GM06990 (cell line): ENCODE measurements at places on chromosomes 1 and 21.

DNA sequence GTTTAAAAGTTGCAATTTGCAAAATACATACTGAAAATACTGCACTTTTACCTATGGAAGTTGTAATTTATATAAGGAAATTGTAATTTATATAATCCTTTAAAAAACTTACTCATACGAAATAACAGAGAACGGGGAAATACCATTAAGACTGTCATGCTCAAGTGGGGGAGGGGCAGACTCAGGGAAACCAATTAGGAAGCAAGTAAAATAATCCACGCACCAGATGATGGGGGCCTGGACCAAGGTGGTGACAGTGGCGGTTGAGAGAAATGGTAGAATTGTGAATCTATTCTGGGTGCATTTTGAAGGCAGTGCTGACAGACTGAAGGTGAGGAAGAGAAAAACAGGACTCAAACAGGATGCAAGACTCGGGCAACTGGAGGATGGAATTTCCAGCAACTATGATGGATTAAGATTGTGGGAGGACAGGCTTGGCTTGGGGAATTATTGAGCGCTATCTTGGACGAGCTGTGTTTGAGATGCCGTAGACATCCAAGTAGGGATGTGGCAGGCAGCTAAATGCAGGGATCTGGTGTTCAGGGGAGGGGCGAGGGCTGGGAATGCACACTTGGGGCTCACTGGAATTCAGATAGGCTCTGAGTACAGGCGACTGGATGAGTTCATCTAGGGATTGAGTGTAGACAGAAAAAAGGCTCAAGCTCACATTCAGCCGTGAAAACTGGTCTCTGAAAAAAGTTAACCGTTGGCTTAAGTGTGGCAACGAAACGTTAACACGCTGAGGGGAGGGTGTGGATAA, 977 bp downstream of the LCA5L start:
- no peak for DNase-seq

GRCh38 chr21:46461909-46462308, 3.2 kb downstream of the DIP2A start:
- no peak for DNase-seq

DNA sequence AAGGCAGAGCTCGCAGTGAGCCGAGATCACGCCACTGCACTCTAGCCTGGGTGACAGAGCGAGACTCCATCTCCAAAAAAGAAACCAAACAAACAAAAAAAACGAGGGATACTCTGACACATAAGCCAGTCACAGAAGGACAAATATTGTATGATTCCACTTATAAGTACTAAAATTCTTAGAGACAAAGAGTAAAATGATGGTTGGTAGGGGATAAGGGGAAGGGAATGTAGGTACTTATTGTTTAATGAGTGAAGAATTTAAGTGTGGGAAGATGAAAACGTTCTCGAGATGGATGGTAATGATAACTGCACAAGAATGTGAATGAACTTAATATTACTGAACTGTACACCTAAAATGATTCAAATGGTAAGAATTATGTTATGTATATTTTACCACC, 66.7 kb upstream of the GUCA2A start:
- DNase-seq: no peak

- DNase-seq: no peak
Measured at GRCh38 chr1:193234530-193234929, 48.1 kb upstream of the B3GALT2 start.

GRCh38 chr21:37193676-37194075, 73.5 kb downstream of the VPS26C start:
- no peak for DNase-seq

DNA sequence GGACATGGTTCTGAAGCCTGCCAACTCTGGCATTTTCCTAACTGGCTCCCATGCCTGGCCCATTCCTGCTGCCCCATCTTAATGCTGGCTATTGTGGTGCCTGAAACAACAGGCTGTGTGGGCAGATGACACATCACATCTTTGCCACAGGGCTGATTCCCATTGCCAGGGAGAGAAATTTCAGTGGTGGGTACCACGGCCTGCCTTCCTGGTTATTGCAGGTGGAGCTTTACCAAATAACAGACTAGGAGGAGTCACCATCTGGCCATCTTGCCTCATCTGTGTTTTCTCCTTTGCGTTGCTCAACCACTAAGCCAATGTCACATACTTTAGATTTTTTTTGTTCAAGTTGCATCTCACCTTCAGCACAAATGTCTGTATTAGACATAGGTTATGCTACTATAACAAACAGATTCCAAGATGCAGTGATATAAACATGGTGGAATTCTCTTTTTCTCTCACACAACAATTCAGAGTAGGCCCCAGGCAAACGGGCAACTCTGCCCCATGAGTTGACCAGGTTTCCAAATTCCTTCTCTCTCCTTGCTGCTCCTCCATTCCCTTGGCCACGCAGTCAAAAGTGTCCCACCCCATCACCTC, 14.1 kb downstream of the CDA start:
- DNase-seq: no peak

DNA sequence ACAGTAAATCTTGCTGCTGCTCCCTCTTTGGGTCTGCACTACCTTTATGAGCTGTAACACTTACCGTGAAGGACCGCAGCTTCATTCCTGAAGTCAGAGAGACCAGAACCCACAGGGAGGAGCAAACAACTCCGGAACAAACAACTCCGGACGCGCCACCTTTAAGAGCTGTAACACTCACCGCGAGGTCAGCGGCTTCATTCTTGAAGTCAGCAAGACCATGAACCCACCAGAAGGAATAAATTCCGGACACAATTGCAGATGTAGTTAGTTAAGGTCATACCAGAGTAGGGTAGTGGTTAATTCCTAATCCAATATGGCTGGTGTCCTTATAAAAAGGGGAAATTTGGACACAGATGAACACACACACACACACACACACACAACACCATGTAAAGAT, 37.7 kb downstream of the VTCN1 start:
- no peak for DNase-seq

DNA sequence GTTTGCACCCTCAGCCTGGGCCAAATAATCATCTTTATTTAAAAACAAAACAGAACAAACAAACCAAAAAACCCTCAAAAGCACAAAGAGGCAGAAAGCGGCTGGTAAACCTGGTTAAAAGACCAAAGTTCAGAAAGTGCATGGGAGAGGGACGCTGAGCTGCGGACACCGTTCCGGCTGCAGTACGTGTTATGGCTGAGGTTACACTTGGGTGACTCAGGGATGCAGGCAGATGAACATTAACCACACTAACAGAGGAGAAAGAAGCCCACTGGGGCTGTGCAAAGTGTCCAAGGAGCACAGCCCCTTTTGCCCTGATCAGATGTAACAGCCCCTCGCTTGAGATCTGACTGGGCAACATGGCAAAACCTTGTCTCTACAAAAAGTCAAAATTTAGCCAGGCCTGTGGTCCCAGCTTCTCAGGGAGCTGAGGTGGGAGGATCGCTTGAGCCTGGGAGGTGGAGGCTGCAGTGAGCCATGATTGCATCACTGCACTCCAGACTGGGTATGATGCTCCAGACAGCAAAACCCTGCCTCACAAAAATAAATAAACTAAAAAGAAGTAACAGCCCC, 28.3 kb downstream of the GPR157 start:
- DNase-seq: no peak

DNA sequence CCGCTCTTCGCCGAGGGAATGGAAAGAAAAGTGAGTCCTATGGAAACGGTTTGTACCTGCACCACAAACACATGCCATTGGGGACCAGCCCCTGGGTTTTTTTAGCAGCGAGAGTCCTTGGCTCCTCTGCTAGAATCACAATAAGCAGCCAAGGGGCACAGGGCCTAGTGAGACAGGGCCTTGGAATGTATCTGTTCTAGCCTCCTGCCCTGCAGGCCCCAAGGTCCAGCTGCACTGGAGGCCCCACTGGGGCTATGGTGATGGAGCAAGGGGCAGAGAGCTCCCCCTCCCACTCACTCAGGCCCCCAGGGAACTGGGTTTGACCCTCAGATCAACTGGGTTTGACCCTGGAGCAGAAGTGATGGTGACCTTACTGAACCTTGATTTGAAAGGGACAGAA, 14.4 kb downstream of the SHISA4 start:
- DNase-seq: no peak

GRCh38 chr1:60224523-60224922, 151.0 kb upstream of the C1orf87 start:
- no peak for DNase-seq

GRCh38 chr1:100622506-100622905, 84.6 kb downstream of the GPR88 start:
- no peak for DNase-seq

DNA sequence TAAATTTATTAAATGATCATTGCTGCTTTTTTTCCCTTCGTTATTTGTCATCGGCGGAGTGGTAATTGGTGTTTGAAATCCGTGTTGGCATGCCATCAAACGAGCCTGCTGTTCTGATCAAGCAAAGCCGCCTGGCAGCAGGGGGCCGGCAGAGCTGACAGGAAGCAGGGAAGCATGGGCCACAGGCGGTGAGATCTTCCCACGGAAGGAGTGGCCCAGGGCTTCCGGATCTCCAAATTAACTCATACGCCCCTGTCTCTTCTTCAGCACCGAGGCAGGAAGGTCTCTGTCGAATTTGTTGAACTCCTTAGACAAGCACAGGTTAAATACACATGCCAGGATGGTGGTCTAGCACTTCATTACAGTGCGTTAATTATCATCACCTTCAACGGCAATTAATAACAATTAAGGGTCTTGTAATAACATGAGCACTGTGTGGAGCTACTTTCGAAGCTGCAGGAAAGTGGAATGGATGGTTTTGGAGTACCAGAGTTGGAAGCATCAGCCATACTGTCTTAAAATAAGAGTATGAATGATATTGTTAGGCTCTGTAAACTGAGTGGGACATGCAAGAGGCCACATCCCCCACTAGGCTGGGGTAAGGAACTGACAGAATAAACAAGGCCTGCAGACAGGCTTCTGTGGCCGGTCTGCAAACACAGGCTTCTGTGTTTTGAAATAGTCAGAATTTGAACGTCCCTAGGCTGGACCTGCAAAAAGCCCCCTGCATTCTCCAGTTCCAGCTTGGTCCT, 199.4 kb upstream of the DAB1 start:
- no peak for DNase-seq

- DNase-seq: no peak
Measured at GRCh38 chr1:197899037-197899436, 3.4 kb upstream of the C1orf53 start.
